ENCODE measurements at places on chromosomes 5 and 9.

GRCh38 chr5:172785429-172786088 is 14.6 kb upstream of the DUSP1 start:
- DNase-seq, result no peak

DNA sequence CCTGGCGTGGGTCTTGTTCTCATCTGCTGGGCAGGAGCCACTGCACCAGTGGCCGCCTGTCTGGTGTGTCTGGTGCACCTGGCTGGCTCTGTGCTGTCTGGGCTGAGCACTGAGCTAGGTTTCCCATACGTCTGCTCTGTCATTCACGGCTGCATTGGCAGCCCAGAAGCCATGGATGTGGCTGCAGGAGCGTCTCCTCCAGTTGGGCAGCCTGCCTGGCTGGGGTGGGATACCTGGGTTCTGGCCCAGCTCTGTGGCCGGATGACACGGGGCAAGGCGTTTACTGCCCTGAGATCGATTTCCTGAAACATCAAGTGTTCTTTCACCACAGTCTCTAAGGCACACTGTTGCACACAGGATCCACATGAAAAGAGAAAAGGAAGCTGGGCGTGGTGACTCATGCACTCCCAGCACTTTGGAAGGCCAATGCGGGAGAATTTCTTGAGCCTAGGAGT is 25.5 kb upstream of the SLC25A51 start:
- no peak for DNase-seq

GRCh38 chr5:912280-913091 is 19.8 kb downstream of the TRIP13 start:
- no peak for DNase-seq

GRCh38 chr5:146758938-146759337 is 119.6 kb downstream of the PPP2R2B start:
- DNase-seq, result no peak

DNA sequence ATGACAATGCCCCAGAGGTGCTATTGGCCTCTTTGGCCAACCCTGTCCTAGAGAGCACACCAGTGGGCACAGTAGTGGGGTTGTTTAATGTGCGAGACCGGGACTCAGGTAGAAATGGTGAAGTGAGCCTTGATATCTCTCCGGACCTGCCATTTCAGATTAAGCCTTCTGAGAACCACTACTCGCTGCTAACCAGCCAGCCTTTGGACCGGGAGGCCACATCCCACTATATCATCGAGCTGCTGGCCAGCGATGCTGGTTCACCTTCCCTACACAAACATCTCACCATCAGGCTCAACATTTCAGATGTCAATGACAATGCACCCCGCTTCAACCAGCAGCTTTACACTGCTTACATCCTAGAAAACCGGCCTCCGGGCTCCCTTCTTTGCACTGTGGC is 1.4 kb downstream of the PCDHGC5 start:
- DNase-seq, result no peak

GRCh38 chr5:172466062-172466461 is 11.7 kb upstream of the SH3PXD2B start:
- no peak for DNase-seq

DNA sequence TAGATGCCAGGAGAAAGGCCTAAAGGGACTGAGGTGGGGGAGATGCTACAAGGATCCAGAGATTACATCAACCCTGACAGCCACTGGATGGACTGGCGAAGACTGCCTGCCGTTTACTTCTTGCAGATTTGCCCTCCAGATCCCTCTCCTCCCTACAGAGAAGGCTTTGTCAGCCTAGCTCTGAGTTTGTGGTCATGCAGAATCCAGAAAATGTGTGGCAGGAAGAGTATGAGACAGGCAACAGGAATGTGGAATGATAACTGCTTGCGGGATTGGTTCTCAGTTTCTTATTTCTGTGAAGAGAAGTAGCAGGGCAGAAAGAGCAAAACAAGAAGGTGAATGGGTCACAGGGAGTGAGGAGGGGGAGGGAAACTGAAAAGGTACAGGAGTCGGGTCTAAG is 129.6 kb downstream of the TLE1 start:
- DNase-seq, result no peak

GRCh38 chr5:157108976-157109375 is at the start of gene HAVCR2:
Gene HAVCR2 (minus strand): TSS chr5:157109044. CDS start chr5:157108983, 61 bp downstream.
- peak; percentile 62 for DNase-seq

- no peak for DNase-seq
Observed at GRCh38 chr5:72273547-72273946, 46.5 kb downstream of the MRPS27 start.

GRCh38 chr9:93301291-93301811 is 117.4 kb downstream of the WNK2 start:
- DNase-seq, result no peak

DNA sequence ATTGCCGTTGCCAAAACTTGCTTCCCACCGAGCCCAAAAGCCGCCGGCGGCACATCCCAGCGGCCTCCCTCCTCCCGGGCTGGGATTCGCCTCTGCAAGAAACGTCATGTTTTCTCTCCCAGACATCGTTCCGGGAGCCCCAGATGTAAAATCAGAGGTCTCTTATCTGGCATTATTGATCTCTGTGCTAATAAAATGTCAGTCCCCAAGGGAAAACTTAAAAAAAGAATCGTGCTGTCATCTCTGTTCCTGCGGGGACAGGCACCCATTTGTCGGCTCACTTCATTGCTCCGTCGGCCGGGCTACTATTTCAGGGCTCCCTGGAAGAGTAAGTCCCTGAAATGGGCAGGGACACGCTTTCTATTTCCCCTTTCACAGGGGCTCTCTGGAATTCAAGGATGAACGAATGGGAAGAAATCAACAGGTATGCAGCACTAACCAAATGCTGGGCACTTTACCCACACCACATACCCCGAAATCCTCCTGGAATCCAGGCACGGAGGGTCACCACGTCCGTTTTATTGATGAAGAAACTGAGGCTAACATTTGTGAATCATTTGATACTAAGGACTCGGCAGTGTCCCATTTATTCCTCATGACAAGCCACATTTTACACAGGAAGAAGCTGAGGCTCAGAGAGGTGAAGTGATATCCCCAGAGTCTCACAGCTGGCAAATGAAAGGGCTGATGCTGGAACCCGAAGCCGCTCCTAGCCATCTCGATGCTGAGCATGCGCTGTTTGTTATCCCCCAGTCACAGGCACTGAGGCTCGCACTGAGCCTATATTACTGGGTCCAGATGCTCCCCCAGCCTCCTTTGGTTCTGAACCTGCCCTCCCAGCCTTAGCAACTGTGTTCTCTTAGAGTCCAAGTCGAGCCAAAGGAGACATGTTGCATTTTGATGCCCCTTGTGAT is 35.7 kb upstream of the MSX2 start:
- DNase-seq, result no peak

DNA sequence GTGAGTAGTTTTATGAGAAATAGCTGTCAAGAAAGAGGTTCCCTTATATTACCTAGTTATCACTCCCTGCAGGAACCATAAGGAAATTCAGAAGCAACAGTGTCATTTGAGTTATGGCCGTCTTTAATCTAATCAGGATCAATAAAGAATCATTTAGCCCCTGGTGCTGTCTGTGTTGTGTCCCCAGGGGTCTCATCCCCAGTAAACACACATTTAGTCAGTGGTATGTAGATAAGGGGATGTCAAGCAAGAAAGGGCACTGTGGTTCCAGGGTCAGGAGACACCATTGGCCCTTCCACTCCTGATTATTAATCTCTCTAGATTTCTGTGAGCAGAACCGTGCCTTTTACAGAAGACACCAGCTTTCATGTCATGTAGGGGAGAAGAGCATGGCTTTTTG is 158.0 kb upstream of the SEMA6A start:
- DNase-seq, result no peak

- no peak for DNase-seq
Observed at GRCh38 chr5:150434464-150434863, 15.1 kb downstream of the RPS14 start.

GRCh38 chr5:169331292-169331852 is 30.4 kb upstream of the SLIT3 start:
- DNase-seq, result no peak

DNA sequence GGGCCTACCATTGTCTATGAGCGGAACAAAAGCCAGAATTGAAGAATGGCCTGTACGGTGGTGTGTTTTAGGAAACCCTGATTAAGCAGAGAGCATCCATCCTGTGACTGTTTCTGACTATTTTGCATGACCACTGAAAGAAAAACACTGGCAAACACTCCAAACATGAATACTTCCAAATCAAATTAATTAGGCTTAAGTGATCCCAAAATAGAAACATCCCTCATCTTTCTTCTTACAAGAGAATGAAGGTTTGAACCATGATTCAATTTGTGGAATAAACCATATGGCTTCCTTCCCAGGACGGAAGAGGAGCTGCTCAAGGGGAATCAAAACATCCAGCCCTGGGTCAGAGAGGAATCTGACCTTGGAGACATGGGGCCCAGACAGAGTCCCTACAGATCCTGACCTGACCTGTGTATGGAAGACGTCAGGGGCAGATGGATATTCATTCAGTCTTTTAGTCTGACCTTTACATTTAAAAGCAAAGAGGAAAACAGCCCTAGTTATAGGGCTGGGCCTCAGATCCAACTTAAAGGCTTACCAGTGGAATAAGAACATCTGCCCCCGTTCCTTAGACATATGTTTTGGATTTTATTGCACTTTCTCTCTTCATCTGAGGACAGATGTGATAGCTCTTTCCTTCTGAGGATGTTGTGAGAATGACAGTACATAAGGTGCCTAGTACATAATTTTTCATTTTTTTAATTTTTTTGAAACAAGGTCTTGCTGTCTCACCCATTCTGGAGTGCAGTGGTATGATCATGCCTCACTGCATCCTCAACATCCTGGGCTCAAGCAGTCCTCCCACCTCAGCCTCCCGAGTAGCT is 17.6 kb upstream of the RECK start:
- DNase-seq, result no peak

DNA sequence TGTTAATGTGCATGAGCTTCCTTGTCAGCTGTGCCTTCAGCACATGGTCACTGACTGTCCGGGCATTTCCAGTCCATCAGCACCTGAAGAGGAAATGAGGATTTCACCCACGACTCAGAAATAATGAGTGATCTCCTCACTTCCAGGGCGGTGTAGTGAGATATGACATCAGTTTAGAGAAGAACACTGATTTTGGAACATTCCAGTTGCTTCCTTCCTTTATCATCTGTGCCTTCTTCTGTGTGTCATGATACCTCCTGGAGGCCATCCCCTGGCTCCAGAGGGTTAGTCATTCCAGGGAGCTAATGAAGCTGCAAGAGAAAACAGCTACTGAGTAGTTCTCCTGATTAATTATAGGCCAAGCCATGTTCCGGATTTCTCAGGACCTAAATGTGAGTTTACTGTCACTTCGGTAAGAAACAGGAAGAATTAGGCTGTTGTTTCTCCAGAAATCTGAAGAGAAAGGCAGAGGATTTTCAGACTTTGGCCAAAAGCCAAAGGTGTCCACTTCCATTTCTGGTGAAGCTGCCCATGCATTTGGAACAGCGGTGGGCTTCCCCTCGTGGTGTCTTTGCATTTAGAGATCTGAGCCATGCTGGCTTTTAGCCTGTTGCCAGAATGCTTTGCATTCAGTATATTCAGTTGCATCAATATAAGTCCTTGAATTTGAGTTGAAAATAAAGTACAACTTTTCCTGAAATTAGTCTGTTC is 161.3 kb upstream of the OTULINL start:
- no peak for DNase-seq

DNA sequence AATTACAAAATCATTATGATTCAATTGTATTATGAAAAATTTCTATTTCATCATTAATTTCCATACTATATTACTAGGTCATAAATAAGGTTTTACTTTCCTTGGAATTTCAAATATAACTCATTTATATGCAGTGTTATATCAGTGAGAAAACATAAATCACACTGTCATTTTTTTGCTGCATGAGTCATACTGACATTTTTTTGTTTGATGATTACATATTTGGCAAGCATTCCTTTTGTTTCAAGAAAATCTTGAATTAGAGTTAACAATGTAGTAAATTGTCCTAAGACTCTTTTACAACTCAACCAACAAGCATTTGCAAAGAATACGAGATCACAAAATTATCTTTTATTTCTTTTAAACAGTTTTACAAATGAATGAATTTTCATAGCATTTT is 298.4 kb upstream of the SEMA6A start:
- no peak for DNase-seq

GRCh38 chr5:54895816-54896341 is 89.5 kb downstream of the ESM1 start:
- peak; percentile 42 for DNase-seq

GRCh38 chr5:123809594-123810221 is 297.7 kb downstream of the CSNK1G3 start:
- DNase-seq, result no peak

GRCh38 chr5:40877371-40877988 is 31.8 kb upstream of the C7 start:
- no peak for DNase-seq

- no peak for DNase-seq
Observed at GRCh38 chr9:134571946-134572917, 69.4 kb upstream of the COL5A1 start.

DNA sequence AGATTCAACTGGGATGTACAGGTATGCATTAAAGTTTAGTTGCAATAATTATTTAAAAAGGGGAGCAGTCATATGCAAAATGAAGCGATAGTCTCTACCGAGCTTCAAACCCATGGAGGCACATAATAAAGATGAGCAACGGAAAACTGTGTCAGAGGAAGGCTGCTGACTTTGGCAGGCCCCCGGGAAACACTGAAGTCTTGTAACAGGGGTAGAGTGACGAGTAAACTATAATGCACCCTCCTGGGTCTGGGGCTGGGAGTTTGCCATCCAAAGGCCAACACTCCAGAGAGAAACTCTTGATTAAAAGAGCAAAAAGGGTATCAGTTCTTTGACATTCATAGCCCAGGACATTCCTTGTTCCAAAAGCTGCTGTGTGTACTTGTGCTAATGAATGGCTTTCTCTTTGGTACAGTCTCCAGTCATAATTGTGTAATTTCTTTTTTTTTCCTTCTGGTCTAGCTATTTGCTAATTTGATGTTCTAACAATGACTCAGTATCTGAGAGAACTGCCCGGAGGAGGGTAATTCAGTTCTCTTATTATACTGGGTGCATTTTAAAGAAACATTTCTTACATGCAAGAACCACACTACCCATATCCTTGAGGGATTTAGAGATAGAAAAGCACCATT is 59.2 kb downstream of the TNC start:
- DNase-seq, result no peak

DNA sequence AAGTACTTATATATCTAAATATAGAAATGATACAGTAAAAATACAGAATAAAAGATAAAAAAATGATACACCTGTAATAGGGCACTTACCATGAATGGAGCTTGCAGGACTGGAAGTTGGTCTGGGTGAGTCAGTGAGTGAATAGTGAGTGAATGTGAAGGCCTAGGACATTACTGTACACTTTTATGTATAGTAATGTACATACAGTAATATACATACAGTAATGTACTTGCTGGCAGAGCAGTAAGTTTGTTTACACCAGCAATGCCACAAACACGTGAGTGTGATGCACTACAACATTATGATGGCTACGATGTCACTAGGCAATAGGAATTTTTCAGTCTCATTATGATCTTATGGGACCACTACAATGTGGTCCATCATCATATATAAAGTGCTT is 34.2 kb downstream of the SUSD1 start:
- DNase-seq, result no peak

- DNase-seq, result no peak
Observed at GRCh38 chr9:118532592-118532991, 828.4 kb downstream of the TLR4 start.

Data from substantia nigra (tissue), 51 donors.